Lower leg skin (tissue), 4 donors: ENCODE measurements at places on chromosomes 13 and 19.
A peak's percentile ranks its signal among the peaks of the same experiment; 100 is the strongest.

- DNase-seq = no peak
These were observed 5.1 kb downstream of the ANKLE1 start for GRCh38 chr19:17286752-17287151.

- peak; percentile 89 for DNase-seq
These were observed 903 bp downstream of the LATS2 start for GRCh38 chr13:21060338-21061028.

DNA sequence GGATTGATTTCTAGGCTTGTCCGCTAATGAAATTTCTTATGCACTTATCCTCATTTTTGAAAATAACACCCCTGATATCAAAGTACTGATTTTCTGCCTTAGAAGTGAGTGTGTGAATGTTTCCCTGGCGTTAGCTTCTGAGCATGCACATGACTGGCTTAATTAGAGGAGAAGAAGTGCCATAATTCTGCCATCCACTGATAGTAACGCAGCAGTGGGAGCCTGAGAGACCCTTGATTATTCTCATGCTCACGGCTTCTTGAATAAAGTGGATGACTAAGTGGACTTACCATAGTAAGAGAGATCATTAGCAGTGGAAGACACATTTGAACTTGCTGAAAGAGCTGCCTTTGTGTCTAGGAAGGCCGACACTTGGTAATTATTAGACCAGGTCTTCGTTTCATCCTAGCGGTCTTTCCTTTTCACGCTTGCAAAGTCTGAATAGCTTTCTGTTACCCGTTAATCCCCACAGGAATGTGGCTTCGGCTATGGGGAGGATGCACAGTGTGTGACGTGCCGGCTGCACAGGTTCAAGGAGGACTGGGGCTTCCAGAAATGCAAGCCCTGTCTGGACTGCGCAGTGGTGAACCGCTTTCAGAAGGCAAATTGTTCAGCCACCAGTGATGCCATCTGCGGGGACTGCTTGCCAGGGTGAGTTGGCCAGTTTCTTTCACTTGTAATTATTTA, 45.3 kb downstream of the TNFRSF19 start:
- DNase-seq = no peak

GRCh38 chr13:86862137-86862536, 809.0 kb upstream of the SLITRK5 start:
- no peak for DNase-seq

GRCh38 chr13:42275098-42275471, 3.1 kb downstream of the AKAP11 start:
- no peak for DNase-seq

GRCh38 chr19:34336781-34337271, 28.2 kb upstream of the GPI start:
- no peak for DNase-seq

GRCh38 chr13:73876323-73876722, 257.9 kb downstream of the KLF12 start:
- DNase-seq = no peak

- no peak for DNase-seq
These were observed 22.1 kb downstream of the COLGALT1 start for GRCh38 chr19:17577457-17578097.

DNA sequence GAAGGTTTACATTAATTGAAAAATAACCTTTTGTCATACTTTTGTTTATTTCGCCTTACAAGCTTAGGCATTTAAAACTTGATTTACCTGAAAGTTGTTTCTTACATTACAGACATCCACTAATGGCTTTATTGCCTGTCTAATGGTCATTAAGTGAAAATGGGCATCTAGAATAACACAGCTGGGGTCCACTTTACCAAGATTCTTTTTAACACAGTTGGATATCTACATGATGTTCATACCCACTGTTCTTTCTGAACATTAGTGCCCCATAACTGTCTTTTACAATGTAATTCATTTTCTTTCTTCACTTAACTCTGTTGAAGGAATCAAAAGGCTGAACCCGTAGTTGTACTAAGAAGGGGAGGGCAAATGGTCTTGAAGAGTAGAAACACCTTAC, 19.8 kb upstream of the KLHL1 start:
- no peak for DNase-seq

- DNase-seq = no peak
These were observed 114.6 kb upstream of the VSTM2B start for GRCh38 chr19:29411113-29411581.

- DNase-seq = no peak
These were observed 388.9 kb downstream of the KCNRG start for GRCh38 chr13:50404116-50404515.

- no peak for DNase-seq
These were observed 3.5 kb downstream of the SLC7A9 start for GRCh38 chr19:32866061-32866460.

GRCh38 chr19:54128796-54129616, 8.6 kb upstream of the CNOT3 start:
- DNase-seq = no peak

GRCh38 chr13:23701636-23702035, 131.4 kb downstream of the TNFRSF19 start:
- peak; percentile 86 for DNase-seq

- DNase-seq = no peak
These were observed 100.6 kb downstream of the PTPRS start for GRCh38 chr19:5240011-5240410.

DNA sequence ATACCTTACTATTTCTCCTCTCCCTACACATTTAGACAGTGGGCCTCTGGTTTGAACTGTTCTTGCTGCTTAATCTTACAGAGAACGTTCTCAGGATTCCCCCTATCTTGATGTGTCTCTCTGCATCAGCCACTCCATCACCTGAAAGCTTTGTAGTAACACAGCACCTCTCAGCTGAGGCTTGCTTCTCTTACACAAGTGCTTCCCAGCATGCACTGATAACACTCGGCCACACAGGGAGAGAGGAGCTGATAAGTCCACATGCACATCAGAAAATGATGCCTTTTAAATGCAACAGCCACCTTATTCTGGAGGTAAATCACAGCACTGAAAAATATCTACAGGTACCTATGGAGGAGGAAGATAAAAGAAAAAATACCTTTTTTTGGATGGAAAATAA, 192.2 kb upstream of the TSHZ3 start:
- peak; percentile 8 for DNase-seq

DNA sequence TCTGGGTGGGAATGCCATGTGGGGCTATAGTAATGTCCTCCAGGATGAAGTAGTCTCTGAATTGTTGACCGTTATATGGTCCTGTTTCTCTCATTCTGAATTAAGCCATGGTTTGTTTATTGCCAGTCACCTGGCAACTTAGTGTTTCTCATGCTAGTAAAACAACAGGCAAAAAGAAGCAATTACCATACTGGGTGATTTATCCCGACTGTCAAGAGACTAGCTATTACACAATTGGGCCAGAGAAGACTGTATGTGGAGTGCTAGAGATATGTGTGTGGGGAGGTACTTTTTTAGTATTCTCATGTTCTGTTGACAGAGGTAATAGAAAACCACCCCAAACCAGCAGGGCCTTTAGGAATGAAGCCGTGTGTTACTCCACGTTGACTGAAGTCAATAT, 258.2 kb downstream of the TDRD3 start:
- no peak for DNase-seq

DNA sequence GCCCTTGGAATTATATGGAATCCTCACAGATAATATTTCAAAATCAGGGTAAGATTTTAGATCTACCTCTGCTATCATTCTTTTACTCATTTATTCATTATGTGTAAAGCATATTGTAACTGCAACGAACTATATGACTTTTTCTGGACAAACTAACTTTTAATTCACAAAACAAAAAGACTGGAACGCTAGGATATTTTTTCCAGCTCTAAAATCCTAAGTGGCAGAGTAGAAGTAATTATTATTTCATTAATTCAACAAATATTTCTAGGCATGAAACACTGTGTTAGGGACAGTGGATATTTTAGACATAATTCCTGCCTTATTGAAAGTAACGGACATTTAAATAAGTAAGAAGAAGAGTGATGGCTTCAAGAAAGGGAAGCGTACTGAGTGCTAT, 26.9 kb upstream of the SOX21 start:
- no peak for DNase-seq

DNA sequence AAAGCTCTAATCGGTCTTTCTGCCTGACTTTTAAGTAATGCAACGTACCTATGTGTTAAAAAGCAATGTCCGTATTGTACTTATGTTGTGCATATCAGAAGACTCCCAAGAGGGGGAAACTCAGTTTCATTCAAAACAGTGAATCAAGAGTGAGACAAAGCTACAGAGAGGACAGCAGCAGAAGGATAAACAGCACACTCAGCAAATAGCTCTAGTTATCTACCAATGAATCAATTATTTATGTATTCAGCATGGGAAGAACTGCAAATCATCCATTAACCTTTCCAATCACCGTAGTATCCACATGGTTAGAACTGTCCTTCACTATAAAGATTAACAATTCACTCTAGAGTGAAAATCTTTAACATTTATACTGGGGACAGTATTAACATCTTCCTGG, 36.7 kb upstream of the SOHLH2 start:
- DNase-seq = no peak

DNA sequence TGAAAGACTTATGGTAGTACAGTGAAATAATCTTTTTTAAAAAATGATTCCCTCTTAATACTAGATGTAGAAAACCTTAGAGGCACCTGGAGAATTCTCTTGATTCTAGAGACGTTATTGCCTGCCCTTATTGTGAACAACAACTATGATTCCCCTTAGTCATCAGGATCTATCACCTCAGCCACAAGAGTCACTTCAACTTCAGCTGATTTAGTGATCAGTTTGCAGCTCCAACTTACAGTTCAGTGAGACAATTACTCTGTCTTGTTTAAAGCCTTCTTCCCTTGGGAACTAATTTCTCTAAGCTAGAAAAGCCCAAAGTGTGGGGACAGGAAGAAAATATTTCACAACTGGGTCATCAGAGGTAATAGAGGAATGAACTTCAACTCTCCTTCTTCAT, 254.3 kb upstream of the SLITRK1 start:
- no peak for DNase-seq

- peak; percentile 97 for DNase-seq
These were observed 690 bp upstream of the ARRDC2 start for GRCh38 chr19:18007044-18007916.

GRCh38 chr19:4728871-4729270, 5.2 kb upstream of the DPP9 start:
- DNase-seq = no peak

GRCh38 chr13:25295228-25295627, 6.2 kb upstream of the NUP58 start:
- DNase-seq = no peak

DNA sequence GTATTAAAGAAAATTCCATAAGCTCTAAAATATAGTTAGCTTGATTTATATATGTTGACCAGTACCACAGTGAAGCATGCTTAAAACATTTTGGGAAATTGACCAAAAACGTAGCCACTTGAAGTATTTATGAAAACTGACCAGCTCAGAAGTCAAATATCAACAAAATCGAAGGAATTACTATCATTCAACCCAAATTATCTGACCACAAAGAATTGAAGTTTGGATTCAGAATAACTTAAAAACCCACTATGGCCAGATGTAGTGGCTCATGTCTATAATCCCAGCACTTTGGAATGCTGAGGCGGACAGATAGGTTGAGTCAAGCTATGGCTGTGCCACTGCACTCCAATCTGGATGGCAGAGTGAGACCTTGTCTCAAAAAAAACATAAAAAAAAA, 31.9 kb downstream of the GPALPP1 start:
- DNase-seq = no peak

GRCh38 chr13:30731361-30732045, 3.8 kb upstream of the ALOX5AP start:
- no peak for DNase-seq

DNA sequence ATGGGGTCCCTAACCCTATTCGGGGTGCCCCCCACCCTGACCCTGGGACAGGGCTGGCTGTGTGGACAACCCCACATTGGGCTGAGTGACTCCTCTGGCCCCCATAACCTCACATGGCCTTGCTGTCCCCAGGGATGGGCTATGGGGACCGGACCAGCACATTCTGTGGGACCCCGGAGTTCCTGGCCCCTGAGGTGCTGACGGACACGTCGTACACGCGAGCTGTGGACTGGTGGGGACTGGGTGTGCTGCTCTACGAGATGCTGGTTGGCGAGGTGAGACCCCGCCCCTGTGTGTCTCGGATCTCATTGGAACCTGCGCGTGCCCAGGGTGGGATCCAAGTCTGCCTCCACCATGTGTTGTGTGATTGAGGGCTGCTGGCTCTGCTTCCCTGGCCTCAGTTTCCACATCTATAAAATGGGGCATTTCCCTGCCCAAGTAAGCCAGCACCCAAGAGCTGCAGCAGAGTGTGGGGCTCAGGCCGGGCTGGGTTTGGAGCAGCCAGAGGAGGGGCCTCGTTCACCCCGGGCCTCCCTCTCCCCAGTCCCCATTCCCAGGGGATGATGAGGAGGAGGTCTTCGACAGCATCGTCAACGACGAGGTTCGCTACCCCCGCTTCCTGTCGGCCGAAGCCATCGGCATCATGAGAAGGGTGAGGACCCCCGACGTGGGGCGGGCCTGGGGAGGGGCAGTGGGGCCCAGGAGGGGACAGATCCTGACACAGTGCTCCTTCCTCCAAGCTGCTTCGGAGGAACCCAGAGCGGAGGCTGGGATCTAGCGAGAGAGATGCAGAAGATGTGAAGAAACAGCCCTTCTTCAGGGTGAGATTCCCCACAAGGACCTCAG, 4.9 kb downstream of the PTGER1 start:
- DNase-seq = no peak

DNA sequence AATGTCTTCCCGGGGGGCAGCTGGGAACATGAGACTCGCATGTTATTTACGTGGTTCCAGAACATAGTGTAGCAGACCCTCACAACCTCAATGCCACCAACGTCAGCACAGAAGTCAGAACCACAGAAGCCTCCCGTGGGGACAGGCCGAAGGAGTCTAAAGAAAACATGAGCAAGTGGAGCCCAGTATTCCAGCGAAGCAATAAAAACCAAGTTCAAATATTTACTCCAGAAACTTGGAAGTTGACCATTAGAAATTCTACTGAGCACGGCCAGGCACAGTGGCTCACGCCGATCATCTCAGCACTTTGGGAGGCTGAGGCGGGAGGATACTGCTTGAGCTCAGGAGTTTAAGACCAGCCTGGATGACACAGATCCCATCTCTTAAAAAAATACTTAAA, 17.9 kb upstream of the ATP8B3 start:
- no peak for DNase-seq

DNA sequence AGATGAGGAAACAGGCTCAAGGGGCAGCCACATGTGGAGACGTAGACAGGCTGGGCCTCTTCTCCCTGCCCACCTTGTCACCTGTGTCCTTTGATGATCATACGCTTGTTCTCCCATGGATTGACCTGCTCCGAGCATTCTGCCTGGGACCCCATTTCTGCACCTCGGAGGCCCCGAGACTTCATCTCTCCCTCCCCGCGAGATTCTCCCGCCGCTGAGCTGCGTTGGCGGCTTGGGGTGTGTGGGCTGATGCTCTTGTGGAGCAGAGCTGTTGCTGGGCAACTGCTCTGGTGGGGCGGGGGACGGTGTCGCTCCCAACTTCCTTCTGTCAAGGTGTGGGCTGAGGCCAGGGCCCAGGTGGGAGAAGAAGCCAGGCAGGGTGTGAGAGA, 22.1 kb downstream of the MAST3 start:
- no peak for DNase-seq
